ENCODE measurements at places on chromosomes 16 and 17.
A peak's percentile ranks its signal among the peaks of the same experiment; 100 is the strongest.

GRCh38 chr17:57505841-57506773 is 239.0 kb downstream of the CCDC182 start:
- no peak for DNase-seq

DNA sequence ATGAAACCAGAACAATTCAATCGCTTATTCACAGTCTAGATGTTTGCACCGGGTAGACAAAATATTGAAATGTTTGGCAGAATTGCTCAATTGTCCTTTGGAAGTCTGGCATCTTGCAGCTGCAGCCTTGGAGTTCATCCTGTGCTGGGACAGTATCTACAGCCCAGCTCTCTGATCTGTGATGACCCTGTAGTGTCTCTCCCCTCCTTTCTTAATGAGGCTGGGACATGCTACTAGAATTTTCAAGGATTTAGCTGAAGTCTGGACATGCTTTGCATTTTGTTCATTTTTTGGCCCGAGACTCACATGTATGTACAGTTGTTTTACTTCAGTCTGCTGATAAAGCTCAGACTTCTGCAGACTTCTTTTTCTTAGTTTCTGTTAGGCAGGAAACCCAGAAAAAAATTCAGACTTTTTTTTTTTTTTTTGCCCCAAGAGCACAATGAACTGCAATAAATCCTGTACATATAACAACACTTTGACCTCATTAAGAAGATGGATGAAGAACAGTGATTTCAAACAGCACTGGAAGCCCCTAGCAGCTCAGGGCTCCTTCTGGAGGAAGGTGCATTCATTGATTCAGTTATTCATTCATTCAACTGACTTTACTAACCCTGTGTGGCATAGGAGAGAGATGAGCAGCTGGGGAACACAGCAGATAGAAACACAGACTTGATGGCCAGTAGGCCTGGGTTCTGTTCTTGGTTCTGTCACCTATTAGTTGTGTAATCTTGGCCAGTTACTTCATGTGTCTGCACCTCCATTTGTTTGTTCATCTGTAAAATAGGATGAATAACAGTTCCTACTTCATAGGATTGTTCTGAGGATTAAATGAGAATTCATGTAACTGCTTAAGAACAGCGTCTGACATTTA is 210.0 kb downstream of the MAP2K4 start:
- no peak for DNase-seq

- DNase-seq: no peak
These were observed 36.9 kb downstream of the LGALS9 start for GRCh38 chr17:27667656-27668487.

GRCh38 chr16:49987381-49987780 is 37.6 kb upstream of the CNEP1R1 start:
- DNase-seq: peak; percentile 48

GRCh38 chr17:31414550-31414918 is 23.1 kb downstream of the RAB11FIP4 start:
- DNase-seq: no peak

GRCh38 chr16:84443166-84443802 is 61.2 kb downstream of the MEAK7 start:
- no peak for DNase-seq

- no peak for DNase-seq
These were observed 200.0 kb downstream of the KATNIP start for GRCh38 chr16:27749946-27750345.
